Effector memory CD4-positive, alpha-beta T cell (primary cell): ENCODE measurements at places on chromosomes 5 and 9.

DNA sequence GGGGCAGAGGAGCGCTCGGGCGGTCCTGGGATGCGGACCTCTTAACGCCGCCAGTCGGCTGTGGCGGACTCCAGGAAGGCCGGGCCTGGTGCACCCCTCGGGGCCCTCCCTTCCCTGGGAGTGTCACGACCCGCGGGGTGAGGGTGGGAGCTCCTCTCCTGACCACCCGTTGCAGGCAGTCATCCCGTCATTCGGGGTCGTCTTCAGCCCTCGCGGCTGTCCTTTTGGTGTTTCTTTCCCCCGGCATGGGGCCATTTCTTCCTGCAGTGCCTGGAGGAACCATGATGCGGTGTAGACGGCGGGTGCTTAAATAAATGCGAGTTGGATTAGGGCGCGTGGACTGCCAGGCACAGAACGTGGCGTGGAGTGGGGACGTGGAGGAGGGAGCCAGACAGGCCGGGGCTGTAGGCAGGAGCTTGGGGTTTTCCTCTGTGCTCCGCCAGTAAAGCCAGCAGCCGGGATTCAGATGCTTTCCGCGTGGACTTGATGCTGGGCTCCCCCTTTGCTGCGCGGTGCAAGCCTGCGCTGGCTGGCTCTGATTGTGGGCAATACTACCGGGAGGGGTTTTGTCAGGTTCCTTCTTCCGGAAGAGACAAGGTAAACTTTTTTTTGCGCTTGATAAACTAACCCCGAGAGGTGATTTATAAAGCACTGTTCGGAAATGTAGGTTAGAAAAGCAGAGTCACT is 868 bp downstream of the KDM4C start:
- H3K4me3 ChIP-seq: peak overlapping the region; percentile 95
- DNase-seq: peak; percentile 52
- no peaks in the 10 kb centered on the region for H3K36me3 ChIP-seq
- H3K27ac ChIP-seq: peak overlapping the region; percentile 96

DNA sequence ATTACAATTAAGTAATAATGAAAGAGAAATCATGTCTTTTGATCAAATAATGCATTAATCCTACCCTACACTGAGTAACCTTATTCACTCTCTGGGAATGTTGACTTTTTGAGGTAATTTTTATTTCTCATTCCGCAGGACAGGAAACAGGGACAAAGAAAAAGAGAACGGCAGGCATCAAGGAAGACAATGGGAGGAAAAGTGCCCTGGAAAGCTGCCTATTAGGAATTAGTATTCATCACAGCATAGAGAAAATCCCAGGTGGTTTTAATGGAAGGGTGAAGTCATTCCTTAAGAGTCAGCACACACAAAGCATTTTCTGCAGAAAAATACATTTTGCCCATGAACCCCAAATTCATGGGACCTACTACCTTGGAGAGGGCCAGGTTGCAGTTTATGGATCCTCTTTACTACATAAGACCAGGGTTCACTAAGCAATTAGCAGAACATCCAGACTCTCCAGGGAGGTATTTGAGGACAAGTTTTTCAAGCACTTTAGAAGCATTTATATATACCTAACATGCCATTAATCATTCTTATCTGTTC is 9.4 kb downstream of the FSTL4 start:
- no peaks in the 10 kb centered on the region for H3K4me1 ChIP-seq
- H3K27me3 ChIP-seq: no peaks in the 10 kb centered on the region
- H3K36me3 ChIP-seq: no peaks in the 10 kb centered on the region
- H3K4me3 ChIP-seq: no peak overlapping the region

GRCh38 chr9:126639318-126640000 is 25.7 kb downstream of the LMX1B start:
- H3K4me1 ChIP-seq: no peaks in the 10 kb centered on the region
- peaks cover 16% of the 10 kb centered on the region for H3K27me3 ChIP-seq
- H3K36me3 ChIP-seq: no peaks in the 10 kb centered on the region
- no peak overlapping the region for H3K27ac ChIP-seq
- H3K4me3 ChIP-seq: no peak overlapping the region

DNA sequence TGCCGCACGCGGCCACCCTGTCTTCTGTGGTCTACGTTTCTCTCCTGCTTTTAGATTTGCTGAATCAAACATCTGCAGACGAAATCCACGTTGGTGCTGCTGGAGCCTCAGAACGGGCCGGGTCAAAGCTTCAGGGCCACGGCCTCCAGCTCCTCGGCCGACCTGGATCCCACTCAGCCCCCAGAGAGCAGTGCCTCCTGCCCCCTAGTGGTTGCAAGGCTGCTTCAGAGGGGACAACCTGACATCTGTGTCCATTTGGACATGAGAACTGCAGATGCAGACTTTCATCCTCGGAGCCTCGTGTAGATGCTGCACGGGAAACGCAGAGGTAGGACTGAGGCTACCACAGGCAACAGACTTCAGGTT is 23.0 kb upstream of the SLC6A3 start:
- H3K36me3 ChIP-seq: peaks cover 15% of the 10 kb centered on the region
- DNase-seq: no peak
- H3K27me3 ChIP-seq: no peaks in the 10 kb centered on the region
- no peak overlapping the region for H3K4me3 ChIP-seq

GRCh38 chr5:168985454-168985853 is 315.5 kb downstream of the SLIT3 start:
- H3K27ac ChIP-seq: no peak overlapping the region
- no peaks in the 10 kb centered on the region for H3K27me3 ChIP-seq
- DNase-seq: no peak
- no peaks in the 10 kb centered on the region for H3K4me1 ChIP-seq
- H3K4me3 ChIP-seq: no peak overlapping the region

DNA sequence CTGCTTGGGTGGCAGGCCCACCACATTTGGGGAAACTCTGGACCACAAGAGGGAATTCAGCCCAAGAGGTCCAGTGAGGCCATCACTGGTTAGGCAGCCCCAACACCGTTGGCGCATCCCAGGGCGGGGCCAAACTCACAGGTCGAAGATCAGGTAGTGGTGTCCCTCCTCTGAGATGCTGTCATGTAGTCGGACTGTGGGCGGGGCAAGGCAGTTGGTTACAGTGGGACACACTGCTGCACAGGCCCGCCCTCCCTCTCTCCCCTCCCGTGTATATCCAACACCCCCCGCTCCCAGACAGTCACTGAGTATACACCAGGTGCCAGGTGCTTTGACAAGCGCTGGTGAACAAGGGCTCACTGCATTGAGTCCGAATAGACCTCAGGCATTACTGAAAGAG is 32.1 kb downstream of the CAMK2A start:
- no peak overlapping the region for H3K4me3 ChIP-seq
- no peaks in the 10 kb centered on the region for H3K4me1 ChIP-seq
- H3K27me3 ChIP-seq: no peaks in the 10 kb centered on the region
- no peak for DNase-seq

DNA sequence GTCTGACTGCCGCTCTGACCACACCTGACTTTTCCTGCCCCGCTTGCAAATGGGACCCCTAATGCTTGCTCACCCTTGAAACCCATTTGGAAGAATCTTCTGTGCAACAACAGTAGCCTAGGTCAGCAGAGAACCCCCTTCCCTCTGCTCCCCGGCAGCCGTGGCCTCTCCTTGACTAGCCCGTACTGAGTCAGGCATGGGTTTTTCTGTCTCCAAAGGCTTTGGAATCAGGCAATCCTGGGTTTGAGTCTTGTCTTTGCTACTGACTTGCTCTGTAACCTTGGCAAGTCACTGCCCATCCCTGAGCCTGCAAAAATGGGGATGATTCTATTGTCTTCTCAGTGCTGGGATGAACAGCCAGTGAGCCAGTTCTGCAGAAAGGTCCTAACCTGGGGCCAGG is 135.4 kb downstream of the RGS3 start:
- peaks cover 39% of the 10 kb centered on the region for H3K36me3 ChIP-seq
- no peaks in the 10 kb centered on the region for H3K4me1 ChIP-seq
- no peaks in the 10 kb centered on the region for H3K27me3 ChIP-seq
- no peak for DNase-seq
- no peak overlapping the region for H3K27ac ChIP-seq
